ENCODE measurements at places on chromosomes 5 and 9.

DNA sequence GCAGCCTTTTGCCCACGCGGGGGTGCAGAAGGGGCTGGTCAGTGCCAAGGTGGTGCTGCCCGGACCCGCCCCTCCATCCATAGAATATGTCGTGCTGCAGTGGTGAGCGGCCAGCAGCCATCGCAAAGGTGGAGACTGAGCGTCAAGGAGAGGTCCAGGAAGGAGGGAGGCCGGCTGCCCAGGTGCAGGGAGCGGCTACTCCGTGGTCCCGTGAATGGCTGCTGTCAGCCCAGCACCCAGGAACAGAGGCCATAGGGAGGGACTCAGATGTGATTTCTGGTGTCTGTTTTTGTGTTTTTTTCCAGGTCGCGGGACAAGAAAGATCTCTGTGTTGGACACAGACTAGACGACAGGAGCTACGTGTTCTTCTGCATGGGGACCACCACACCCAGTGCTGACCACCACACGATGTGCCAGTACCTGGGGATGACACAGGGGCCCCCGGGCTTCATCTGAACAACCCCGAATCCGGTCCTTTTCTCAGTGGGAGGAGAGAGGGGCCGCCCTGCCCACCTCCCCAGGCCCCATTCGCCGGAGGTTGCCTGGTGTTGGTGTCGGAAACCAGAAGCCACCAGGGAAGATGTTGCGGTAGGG is 29.0 kb downstream of the PAEP start:
- no peak for DNase-seq

DNA sequence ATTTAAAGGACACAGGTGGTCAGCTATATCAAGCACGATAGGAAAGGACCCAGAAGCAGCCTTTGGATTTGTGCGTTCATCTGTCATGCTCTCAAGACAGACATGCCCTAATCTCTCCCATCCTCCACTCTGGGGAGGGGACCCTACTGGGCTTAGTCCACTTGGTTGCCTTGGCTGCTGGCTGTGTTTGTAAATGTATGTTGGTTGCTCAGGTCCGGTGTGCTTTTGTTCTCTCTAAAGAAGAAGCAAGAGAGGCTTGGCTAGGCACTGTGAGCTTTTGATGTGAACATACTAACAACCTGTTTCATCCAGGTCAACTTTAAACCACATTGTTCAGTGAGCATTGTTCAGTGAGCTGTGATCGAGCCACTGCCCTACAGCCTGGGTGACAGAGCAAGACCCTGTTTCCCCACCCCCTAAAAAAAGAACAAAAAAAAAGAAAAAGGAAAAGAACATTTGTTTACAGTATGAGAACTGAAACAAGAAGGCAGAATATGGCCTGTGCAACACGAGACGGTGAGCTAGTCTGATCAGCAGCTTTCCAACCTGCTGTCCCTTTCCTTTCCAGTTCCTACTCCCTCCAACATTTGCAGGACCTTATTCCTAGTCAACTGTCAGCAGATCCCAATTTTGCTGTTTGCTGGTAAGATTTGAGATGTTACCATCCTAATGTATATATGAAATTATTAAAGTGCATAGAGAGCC is 228.3 kb downstream of the ARHGAP26 start:
- no peak for DNase-seq

- DNase-seq: no peak
These were observed 8.6 kb downstream of the SLC45A2 start for GRCh38 chr5:33975852-33976251.

GRCh38 chr5:18792145-18792544 is 1157.9 kb downstream of the TAF11L14 start:
- no peak for DNase-seq

DNA sequence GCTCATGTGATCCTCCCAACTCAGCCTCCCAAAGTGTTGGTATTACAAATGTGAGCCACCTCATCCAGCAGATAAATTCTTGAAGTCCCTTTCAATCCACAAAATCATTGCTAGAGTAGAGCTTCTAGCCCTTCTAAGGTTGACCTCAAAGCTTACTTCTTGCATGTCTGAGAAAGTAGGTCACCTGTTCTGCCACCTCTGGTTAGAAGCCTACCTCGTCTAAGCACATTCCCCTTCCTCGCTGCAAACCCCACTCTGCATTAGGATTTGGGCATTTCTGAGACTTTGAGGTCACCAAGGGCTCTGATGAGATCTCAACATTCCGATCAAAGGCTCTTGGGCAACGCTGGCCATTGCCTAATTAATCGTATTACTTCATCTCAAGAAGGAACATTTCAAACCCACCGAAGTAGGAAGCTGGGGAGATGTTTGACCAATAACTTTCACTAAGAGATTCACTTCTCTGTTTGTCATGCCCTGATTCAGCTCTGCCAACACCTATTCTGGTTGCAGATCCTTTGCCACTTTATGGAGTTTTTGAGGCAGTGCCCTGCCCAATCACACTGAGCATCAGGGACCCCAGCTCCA is 8.6 kb downstream of the ADAM19 start:
- no peak for DNase-seq

DNA sequence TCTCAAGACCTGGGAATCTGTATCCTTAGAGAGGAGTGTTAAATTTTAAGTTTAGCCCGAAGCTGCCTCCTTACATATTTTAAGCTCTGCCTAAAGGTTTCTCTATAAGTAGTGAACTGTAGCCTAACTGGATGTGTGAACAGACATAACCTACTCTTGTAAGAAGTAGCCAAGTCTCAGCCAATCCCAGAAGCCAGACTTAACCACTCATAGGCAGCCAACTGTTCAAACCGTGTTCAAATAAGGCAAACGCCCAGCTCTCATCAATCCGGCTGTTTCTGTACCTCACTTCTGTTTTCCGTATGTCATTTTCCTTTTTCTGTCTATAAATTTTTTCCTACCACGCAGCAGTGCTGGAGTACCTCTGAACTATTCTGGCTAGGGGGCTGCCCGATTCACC is 58.7 kb upstream of the HRH2 start:
- DNase-seq: no peak

GRCh38 chr5:161001604-161002003 is 149.6 kb upstream of the ATP10B start:
- DNase-seq: no peak

DNA sequence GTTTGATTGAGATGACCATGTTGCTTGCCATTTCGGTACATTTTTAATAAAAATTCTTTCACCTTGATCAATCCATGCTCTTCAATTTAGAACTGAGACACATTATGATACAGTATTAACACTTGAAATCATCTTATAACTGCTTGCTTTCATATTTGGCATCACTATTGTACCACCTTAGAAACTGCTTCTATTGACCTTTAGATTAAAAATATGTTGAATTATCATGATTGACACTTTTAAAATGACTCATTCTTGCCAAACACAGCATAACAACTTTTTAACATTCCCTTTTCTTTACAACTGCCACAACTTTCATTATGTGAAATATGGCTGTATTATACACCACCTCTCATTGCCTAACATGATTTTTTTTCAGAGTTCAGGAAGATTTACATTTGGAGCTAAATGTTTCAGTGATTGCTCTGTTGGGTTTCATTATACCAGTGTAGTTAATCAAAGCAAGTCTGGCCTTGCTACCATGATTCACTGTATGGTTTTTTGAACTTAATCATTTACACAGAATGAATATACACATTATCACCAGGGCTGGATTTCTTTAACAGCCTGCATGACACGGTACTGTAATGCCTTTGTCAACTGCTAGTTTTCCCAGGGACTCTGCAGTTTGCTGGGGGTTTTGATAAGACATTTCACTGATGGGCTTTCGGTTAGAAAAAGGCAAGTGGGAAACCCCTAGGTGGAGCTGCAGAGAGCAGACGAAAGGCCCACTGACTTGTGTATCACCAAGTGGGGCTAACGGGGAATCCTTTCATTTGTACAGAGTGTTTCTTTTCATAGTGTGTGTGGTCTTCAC is 93.6 kb upstream of the TLE4 start:
- DNase-seq: no peak
